ENCODE measurements at places on chromosomes 5 and 9.

DNA sequence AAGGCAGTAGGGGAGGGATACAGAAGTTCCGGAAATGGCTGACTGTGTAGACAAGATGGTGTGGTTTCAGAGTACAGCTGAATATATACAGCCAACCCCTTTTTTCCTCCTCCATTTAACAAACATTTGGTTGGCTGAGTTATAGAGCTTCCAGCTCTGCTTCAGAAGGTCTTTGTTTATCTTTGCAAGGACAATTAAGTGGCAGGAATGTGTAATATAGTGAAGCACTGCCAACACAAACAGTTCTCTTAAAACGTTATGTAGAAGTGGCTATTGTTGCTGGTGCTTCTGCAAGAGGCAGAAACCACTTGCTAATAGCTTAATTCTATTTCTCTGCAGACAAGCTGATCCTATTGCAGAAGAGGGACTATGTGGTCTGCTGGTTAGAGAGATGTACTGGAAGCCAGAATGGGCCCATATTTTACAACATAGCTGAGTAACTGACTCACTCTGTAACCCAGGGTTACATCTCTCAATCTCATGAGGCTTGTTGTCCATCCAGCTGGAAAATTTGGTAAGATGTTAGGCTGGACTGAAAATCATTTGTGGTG, 62.7 kb upstream of the OSMR start:
- DNase-seq = no peak

- no peak for DNase-seq
Measured at GRCh38 chr5:11497651-11498050, 406.6 kb downstream of the CTNND2 start.

- no peak for DNase-seq
Measured at GRCh38 chr5:176692839-176693476, 45.7 kb downstream of the TSPAN17 start.

GRCh38 chr5:123398058-123398733, 25.0 kb downstream of the CEP120 start:
- no peak for DNase-seq

DNA sequence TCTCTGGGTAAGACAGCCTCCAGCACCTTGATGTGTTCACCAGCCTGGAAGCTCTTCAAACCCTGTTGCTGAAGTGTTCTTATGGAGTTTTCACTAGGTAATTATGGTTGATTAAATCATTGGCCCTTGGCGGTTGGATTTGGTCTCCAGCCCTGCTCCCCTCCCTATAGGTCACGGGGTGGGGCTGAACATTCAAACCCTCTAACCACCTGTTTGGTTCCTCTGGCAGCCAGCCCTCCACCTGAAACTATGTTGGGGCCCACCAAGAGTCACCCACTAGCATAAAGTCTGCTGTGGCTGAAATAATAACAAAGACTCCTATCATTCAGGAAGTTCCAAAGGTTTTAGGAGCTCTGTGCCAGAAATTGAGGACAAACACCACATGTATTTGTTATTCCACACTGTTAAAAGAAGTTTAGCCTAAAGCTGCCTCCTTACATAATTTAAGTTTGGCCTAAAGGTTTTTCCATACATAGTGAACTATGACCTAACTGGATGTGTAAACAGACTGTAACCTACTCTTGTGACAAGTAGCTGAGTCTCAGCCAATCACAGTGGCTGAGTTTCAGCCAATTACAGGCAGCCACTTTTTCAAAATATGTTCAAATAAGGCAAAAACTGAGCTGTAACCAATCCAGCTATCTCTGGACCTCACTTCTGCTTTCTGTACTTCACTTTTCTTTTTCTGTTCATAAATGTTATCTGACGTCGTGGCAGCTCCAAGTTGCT, 34.8 kb downstream of the TMEM252 start:
- DNase-seq = no peak

DNA sequence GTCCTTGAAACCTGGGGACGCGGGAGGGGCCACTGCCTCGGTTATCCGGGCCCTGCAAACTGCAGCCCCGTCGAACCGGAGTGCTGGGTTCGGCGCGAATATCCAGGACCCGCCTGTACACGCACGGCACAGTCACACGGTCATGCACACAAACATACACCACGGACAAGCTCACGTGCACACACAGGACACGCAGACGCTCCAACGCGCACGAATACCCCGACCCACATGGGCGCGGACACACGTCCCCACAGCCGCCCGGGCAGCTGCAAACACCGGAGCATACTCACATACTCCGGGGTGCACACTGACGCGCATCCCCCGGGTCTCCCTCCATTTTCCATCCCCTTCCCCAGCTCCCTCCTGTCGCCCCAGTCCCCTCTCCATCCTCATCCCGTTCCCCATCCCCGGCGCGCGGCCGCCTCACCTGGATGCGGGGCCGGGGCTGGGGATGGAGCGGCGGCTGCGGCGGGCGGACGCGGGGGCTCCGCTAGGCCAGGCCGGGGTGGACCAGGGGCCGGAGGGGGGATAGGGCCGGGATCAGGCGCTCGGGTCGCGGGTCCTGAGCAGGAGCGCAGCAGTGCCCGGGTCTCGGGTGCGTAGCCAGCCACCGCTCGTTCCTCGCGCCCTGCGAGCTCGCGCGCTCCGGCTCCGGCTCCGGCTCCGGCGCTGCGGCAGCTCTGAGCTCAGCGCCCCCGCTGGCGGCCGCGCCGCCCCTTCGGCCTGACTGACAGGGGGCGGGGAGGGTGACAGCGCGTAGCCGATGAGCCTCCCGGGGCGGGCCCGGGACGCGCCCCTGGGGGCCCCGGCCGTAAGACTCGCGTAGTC, at the start of the genes EIF4E1B and SNCB:
Gene EIF4E1B, plus strand, starts transcription at position 823 of the 828 bp plus-strand sequence. CDS start 12,113 bp downstream, outside the sequence.
Gene SNCB, minus strand, starts transcription at position 682 of the 828 bp plus-strand sequence. CDS start 880 bp downstream, outside the sequence.
- DNase-seq = no peak

- DNase-seq = no peak
Measured at GRCh38 chr9:34575862-34576596, 13.5 kb downstream of the CNTFR start.

DNA sequence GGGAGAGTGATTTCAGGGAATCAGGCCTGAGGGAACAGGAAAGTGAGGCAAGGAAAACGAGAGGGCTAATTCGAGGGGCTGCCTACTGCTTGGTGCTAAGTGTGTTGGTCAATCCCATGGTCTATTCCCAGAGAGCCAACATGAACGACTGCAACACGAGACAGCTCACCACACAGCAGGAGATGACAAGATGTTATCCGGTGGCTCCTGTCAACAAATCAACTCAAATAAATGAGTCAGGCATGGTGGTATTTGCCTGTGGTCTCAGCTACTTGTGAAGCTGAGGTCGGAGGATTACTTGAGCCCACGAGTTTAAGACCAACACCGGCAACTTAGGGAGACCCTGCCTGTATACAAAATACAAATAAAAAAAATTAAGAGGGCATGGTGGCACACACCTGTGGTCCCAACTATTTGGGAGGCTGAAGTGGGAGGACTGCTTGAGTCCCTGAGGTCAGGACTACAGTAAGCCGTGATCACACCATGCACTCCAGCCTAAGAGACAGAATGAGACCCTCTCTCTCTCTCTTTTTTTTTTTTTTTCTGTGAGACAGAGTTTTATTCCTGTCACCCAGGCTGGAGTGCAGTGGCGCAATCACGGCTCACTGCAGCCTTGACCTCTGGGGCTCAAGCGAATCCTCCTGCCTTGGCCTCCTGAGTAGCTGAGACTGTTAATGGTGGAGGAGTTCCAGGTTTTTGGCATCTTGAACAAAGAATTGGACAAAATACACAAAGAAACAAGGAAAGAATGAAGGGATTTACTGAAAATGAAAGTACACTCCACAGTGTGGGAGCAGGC, 9.0 kb upstream of the FAF2 start:
- DNase-seq = no peak

All from stimulated activated CD8-positive, alpha-beta memory T cell treated with anti-CD3 and anti-CD28 coated beads, Interleukin-7, amount 100 ng/mL, for 48 hours (primary cell).